ENCODE measurements at places on chromosomes 12 and 14. TPM values are rescaled to one million over a fixed set of nuclear protein-coding genes. Genes with fewer than 3 reads are reported as not detected.

GRCh38 chr12:9869307-9870161 lies at the start of gene CLEC2B:
Gene CLEC2B (minus strand): TSS chr12:9869354.
- no peak for DNase-seq
- peak within 1 kb of the TSS; percentile 85 for H3K4me3 ChIP-seq
- H3K36me3 ChIP-seq: peaks cover 23% of the 10 kb centered on the region
- peaks cover 18% of the 10 kb centered on the region for H3K4me1 ChIP-seq
- peak within 1 kb of the TSS; percentile 92 for H3K27ac ChIP-seq
- no peaks in the 10 kb centered on the region for H3K27me3 ChIP-seq

- no peaks in the 10 kb centered on the region for H3K36me3 ChIP-seq
- H3K4me1 ChIP-seq: no peaks in the 10 kb centered on the region
- H3K27me3 ChIP-seq: peaks cover 9% of the 10 kb centered on the region
- H3K27ac ChIP-seq: no peak overlapping the region
- no peak for DNase-seq
- no peak overlapping the region for H3K4me3 ChIP-seq
These were observed 12.2 kb upstream of the CLMN start for GRCh38 chr14:95331708-95332408.

DNA sequence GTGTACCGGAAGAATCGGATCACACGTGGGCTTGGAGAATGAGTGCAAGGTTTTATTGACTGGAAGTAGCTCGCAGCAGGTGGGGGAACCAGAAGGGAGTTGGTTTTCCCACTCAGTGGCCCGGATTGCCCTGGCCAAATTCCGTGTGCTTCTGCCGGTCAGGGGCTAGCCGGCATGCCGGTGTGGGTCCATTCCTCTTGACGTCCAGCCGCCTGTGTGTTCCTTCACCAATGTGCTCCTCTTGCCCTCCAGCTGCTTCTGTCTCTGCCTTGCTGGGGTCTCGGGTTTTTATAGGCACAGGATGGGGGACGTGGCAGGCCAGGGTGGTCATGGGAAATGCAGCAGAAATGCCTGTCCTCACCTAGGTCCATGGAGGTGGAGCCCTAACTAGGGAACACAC lies 11.0 kb downstream of the MYRFL start:
- no peaks in the 10 kb centered on the region for H3K36me3 ChIP-seq
- no peaks in the 10 kb centered on the region for H3K4me1 ChIP-seq
- H3K27me3 ChIP-seq: peaks cover 6% of the 10 kb centered on the region

DNA sequence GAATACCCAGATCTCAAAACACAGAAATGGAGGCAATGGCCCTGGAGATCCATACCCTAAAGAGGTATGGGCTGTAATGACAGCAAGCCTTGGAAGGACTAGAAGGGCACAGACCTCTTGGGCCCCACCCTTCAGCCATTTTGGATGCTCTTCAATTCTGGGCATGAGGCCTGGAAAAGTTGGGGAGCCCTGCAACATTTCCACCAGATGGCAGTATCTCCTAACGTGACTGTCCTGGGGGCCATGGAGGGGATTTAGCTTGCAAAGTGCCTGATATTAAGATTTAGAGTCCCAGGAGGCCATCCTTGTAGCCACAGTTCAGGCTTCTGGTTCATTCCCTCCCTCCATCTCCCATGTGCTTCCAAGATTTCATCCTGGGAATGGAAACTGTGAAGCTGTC lies 30.2 kb downstream of the KCNA5 start:
- H3K36me3 ChIP-seq: no peaks in the 10 kb centered on the region
- H3K4me3 ChIP-seq: no peak overlapping the region
- H3K4me1 ChIP-seq: no peaks in the 10 kb centered on the region
- no peak for DNase-seq
- H3K27ac ChIP-seq: no peak overlapping the region

STXBP6 gene
- total RNA-seq: not detected

FGF23 gene
- total RNA-seq: not detected

GRCh38 chr14:54329082-54329695 lies 67.6 kb upstream of the CDKN3 start:
- no peaks in the 10 kb centered on the region for H3K36me3 ChIP-seq
- peaks cover 13% of the 10 kb centered on the region for H3K27me3 ChIP-seq
- H3K4me1 ChIP-seq: no peaks in the 10 kb centered on the region
- H3K27ac ChIP-seq: no peak overlapping the region

DNA sequence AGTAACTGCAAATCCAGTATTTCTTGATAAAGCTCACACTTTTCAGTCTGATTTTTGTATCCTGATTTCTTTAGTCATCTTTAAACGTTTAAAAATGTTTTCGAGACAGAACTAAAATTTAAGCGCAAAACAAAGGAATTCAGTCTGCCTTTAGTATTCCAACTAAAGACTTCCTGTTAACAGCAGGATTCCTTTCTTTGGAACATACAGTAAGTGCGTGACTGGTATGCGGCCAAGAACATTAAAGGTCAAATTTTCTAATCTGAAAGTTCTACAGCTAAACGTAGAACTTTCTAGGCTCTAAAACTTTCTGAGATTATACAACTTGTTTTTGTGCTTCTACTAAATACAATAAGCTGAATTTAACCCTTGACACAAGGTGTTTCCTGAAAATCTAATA lies 9.9 kb downstream of the SAV1 start:
- no peak overlapping the region for H3K4me3 ChIP-seq
- H3K27ac ChIP-seq: no peak overlapping the region
- H3K4me1 ChIP-seq: no peaks in the 10 kb centered on the region
- no peak for DNase-seq
- H3K27me3 ChIP-seq: no peaks in the 10 kb centered on the region

- peaks cover 25% of the 10 kb centered on the region for H3K27me3 ChIP-seq
- DNase-seq: no peak
- no peak overlapping the region for H3K4me3 ChIP-seq
- H3K36me3 ChIP-seq: no peaks in the 10 kb centered on the region
- H3K4me1 ChIP-seq: peaks cover 1% of the 10 kb centered on the region
These were observed 27.3 kb upstream of the TBC1D30 start for GRCh38 chr12:64797156-64797555.

ACVRL1 gene
- total RNA-seq: not detected

SYT1 gene
- total RNA-seq: not detected

MDGA2 gene
- total RNA-seq: not detected

PPP2R5C gene
- 382 TPM for total RNA-seq

DNA sequence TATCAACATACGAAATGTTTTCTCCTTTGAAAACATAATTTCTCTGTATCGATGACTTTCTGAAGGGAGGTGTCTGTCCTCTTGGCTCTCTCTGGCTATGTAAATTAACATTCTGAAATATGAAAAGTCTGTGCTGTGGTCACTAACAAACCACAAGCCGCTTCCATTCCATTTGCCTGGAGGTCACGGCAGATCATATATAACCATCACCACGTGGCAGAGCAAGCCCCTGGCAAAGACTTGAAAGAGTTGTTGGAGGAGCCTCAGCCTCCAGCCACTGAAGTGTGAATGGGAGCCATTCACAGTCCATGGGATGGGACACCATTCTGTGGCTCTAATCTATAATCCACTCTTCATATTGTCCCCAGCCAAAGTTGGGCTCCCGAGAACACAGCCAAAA lies 39.6 kb downstream of the CDKL1 start:
- peaks cover 8% of the 10 kb centered on the region for H3K4me1 ChIP-seq
- no peak for DNase-seq
- H3K27ac ChIP-seq: no peak overlapping the region
- H3K27me3 ChIP-seq: no peaks in the 10 kb centered on the region

ARMH4 gene
- total RNA-seq: not detected

DNA sequence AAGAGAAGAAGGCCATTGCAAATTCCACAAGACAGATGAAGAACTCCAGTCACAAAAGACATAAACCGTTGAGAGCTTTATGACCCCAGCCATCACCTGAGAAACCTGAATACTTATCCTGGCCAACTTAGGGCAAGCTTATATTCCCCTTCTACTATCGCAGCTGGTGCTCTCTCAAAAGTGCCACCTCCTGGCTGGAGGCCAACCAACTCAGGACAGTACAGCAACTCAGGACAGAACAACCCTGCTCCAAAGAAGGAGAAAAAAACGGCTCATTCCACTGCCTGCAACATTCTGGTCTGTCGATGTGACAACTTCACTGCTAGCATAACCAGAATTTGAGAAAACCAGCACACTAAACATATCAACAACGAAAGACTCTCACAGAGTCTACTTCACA lies 9.7 kb upstream of the KRT6B start:
- no peak overlapping the region for H3K4me3 ChIP-seq
- no peaks in the 10 kb centered on the region for H3K36me3 ChIP-seq
- no peaks in the 10 kb centered on the region for H3K4me1 ChIP-seq
- no peak overlapping the region for H3K27ac ChIP-seq
- H3K27me3 ChIP-seq: peaks cover 42% of the 10 kb centered on the region

SIRT4 gene
- total RNA-seq: 2.6 TPM

CLEC1B gene
- total RNA-seq: not detected

DNA sequence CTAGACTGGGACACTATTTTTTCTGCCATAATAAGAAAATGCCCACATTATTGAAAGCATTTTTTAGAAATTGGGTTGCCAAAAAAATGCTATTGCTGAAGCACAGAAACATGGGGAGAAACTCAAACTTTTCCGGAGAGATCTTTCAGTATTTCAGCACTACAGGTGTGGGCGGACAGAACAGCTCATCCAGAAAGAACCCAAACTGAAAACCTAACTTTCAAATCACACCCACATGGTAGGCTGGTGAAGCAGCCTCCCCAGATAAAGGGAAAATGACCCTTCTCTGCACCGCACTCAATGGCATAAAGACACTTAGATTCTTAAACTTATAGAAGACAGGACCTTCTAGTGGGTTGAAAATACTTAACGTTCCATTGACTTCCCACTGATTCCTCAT lies 62.3 kb upstream of the TMPO start:
- peaks cover 2% of the 10 kb centered on the region for H3K4me1 ChIP-seq
- no peak overlapping the region for H3K4me3 ChIP-seq
- H3K36me3 ChIP-seq: no peaks in the 10 kb centered on the region
- H3K27me3 ChIP-seq: peaks cover 30% of the 10 kb centered on the region
- no peak overlapping the region for H3K27ac ChIP-seq

IL26 gene
- not detected for total RNA-seq

- no peaks in the 10 kb centered on the region for H3K4me1 ChIP-seq
- H3K4me3 ChIP-seq: no peak overlapping the region
- DNase-seq: no peak
- no peaks in the 10 kb centered on the region for H3K27me3 ChIP-seq
- no peak overlapping the region for H3K27ac ChIP-seq
These were observed 493.5 kb downstream of the NAV3 start for GRCh38 chr12:78324234-78324633.

- no peaks in the 10 kb centered on the region for H3K36me3 ChIP-seq
These were observed 40.8 kb downstream of the CCNK start for GRCh38 chr14:99522025-99522401.

GRCh38 chr14:59069163-59069854 lies 119.2 kb upstream of the DAAM1 start:
- H3K27me3 ChIP-seq: peaks cover 13% of the 10 kb centered on the region
- DNase-seq: no peak
- no peak overlapping the region for H3K27ac ChIP-seq
- H3K4me1 ChIP-seq: no peaks in the 10 kb centered on the region

DNA sequence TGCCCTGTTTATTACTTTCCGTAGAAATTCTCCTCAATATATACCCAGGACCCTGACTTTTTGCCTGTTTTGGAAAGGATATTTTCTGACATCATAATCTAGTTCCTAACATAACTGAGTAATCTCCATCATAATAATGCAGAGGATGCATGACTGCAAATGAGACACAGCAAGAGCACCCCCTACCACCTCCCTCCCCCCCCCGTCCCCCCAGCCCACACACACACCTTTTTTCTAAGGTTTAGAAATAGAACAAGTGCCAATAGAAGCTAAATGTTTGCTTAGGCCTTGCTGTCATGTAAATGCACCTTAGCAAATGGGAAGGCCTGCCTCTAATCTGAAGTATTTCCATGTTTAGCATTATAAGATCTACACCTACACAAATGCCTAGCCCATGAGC lies at the start of gene PTHLH:
PTHLH (minus strand) TSS at position 13 of the 400 bp plus-strand sequence. CDS start 3,239 bp downstream, outside the sequence.
- peaks cover 18% of the 10 kb centered on the region for H3K4me1 ChIP-seq
- peaks cover 95% of the 10 kb centered on the region for H3K27me3 ChIP-seq
- no peak for DNase-seq
- no peak within 1 kb of the TSS for H3K27ac ChIP-seq

- H3K4me3 ChIP-seq: no peak overlapping the region
- peaks cover 36% of the 10 kb centered on the region for H3K27me3 ChIP-seq
- H3K4me1 ChIP-seq: peaks cover 6% of the 10 kb centered on the region
- no peaks in the 10 kb centered on the region for H3K36me3 ChIP-seq
- DNase-seq: no peak
These were observed 54.7 kb upstream of the PLEKHG3 start for GRCh38 chr14:64649383-64649998.

DNA sequence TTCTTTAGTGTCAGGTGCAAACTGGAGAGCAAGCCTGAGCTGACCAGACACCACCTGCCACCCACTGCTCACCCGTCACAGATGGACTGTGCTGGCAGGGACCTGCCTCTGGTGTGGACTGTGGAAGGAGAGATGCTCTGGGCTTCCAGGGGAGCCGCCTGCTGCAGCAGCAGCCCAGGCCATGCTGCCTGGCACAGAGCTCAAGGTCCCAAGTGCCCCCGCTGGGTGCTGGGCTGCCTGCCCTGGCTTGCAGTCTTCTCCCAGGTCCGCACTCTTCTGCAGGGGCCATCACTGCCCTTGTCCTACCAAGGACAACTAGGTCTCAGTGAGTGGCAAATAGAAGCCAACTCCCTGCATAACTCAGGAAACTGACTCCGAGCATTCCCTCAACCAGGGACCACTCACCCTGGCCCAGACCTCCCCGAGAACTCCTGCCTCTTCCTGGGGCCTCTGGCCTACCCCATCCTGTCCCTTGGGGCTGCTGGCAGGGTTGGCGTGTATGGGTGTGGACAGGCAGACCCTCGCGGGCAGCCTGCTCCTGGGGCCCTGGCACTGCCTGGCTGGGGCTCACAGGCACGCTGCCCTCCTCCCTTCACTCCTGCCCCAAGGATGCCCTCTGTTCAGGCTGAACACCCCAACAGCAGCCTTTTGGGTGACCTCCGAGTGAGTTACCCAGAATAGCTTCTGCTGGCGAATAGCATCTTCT lies 9.3 kb downstream of the AMN start:
- DNase-seq: no peak
- H3K27me3 ChIP-seq: peaks cover 11% of the 10 kb centered on the region
- no peaks in the 10 kb centered on the region for H3K36me3 ChIP-seq
- H3K4me3 ChIP-seq: no peak overlapping the region

PMCH gene
- total RNA-seq: not detected

SLC5A8 gene
- not detected for total RNA-seq

TCL1B gene
- not detected for total RNA-seq

- H3K36me3 ChIP-seq: no peaks in the 10 kb centered on the region
- no peak overlapping the region for H3K4me3 ChIP-seq
- no peaks in the 10 kb centered on the region for H3K27me3 ChIP-seq
- H3K4me1 ChIP-seq: no peaks in the 10 kb centered on the region
- H3K27ac ChIP-seq: no peak overlapping the region
- DNase-seq: no peak
These were observed 395.0 kb downstream of the EGLN3 start for GRCh38 chr14:33555710-33556350.

- no peak overlapping the region for H3K4me3 ChIP-seq
- no peaks in the 10 kb centered on the region for H3K4me1 ChIP-seq
These were observed 129.9 kb upstream of the TMEM260 start for GRCh38 chr14:56449670-56450213.

CSRP2 gene
- 0.42 TPM for total RNA-seq

FOXN4 gene
- not detected for total RNA-seq

CCDC175 gene
- total RNA-seq: not detected

PLEKHD1 gene
- total RNA-seq: 0.11 TPM

GRCh38 chr14:49418789-49419188 lies 167.4 kb downstream of the RPS29 start:
- no peaks in the 10 kb centered on the region for H3K4me1 ChIP-seq
- H3K4me3 ChIP-seq: no peak overlapping the region
- DNase-seq: no peak
- no peak overlapping the region for H3K27ac ChIP-seq
- peaks cover 10% of the 10 kb centered on the region for H3K27me3 ChIP-seq
- H3K36me3 ChIP-seq: no peaks in the 10 kb centered on the region
